NCI-H2081 (cell line): ENCODE measurements at places on chromosomes 1 and 21.

DNA sequence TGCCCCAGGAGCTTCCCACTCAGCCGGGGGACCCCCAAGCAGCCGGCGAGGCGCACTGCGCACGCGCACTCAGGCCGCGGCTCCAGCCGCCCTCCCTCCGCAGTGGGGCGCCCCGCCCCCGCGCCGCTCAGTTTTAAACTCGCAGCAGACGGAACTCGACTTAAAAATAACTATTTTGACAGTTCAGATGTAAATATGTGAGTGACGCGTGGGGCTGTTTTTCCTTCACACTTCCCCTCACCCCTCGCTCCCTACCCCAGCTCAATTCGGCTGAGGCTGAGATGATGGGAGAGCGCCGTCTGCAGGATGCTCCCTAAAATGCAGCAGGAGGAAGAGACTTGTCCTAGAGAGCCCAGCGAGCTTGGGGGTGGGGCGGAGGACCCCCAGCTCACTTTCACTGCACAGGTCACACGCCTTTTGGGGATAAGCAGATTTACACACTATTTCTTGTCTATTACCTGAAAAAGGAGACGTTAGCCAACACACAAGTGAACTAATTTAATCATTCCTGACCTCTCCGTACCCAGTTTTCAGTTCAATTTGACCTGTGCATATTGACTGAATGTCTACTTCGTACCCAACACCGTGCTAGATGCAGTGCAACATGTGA is 8.9 kb upstream of the LEMD1 start:
- DNase-seq: no peak

DNA sequence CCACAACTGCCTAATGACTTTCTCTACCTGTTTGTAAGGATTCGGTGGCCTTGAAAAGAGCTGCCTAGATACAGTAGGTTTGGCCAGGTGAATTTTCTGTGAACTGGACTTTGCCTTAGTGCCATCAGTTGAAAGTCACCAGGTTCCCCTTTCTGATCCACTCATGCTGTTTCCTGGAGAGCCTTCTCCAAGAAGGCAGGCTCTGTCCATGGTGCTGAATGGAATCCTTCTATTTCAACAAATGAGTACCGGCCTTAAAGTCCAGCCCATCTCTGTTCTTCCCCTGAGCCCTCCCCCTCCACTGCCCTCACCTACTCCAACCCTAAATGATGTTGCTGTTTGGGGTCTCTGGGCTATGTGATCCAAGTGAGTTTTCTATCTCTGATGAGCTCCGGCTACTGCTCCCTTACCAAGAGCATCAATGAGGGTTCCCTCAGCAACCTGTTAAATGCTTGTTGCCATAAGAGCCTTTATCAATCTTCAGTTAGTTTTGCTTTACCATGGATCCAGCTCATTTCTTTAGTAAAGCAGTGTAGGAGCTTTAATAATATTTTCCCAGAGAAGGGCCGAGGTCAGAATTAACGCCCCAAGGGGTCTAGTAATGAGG is 500.4 kb downstream of the PTPRU start:
- DNase-seq: no peak

- no peak for DNase-seq
Measured at GRCh38 chr1:10101929-10102328, 69.2 kb downstream of the UBE4B start.

- DNase-seq: no peak
Measured at GRCh38 chr1:117607471-117607870, 1.6 kb downstream of the TENT5C start.

GRCh38 chr1:46134660-46135331 is 2.4 kb upstream of the PIK3R3 start:
- peak; percentile 92 for DNase-seq

DNA sequence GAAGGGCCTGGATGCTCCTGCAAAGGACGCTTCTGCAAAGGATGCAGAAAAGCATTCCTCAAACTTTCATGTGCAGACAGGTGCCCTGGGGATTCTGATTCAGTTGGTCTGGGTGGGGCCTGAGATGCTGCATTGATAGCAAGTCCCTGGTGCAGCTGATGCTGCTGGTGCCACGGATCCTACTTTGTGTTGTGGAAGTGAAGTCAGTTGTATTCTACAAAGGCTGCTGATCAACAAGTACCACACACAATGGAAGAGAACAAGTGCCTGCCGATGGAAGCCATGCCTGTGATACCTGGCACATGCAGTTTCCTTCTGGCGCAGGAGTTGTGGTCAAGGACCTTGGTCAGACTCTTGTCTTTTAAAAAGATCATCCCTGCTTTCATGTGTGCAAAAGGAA is 478.8 kb downstream of the CAMTA1 start:
- no peak for DNase-seq

DNA sequence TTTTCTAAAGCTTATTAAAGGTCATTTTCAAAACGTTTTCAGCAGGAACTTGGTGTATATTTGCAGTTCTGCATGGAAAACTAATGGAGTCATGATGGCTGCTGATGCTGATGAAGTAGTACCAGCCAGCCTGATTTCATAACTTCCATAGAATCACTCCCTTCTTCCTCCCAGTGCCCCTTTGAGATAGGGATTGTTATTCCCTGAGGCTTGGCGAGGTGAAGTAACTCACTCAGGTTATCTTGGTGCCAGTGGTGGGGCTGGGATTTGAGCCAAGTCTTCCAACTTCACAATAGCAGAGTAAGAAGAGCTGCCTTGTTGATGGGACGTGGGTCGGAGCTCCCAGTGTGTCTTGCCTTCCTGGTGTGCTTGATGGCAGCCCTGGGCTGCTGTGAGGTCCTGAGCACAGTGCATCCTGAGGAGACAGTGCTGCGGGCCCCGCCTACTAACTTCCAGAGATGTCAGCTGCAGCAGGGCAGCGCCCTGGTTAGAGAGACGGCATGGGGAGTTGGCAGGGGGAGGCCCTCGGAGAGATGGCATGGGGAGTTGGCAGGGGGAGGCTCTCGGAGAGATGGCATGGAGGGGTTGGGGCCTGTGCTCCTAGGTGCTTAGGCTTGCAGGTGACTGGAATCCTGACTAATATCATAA is 92.6 kb downstream of the PCBP3 start:
- no peak for DNase-seq

DNA sequence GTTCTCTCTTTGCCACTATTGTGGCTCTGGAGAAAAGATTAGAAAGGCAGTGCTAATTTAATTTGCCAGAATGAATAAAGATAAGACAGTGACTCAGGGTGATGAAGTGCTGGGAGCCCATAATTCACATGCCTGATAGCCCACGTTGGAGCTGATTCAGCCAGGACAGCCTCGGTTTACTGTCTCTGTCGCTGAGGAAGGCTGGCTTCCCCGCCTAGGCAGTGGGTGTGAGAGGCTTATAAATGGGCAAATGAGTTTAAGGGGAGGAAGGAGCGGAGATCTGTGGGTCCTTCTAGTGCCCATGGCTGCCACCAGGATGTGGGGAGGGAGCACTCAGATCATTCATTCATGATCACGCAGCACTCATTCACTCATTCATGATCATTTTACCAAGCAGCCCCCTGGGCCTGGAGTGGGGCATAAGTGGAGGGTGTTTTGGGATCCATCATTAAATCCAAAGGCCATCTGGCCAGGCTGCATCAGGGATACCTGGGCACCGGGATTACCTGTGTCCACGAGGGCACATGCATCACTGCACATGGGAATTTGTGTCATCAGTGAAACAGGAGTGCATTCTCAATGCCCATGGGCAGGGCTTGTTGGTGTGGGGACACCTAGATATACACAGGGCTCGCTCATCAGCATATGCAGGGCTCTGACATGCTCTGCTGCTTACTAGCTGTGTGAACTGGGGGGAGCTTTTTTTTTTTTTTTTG is 315.4 kb downstream of the MATN1 start:
- no peak for DNase-seq

- no peak for DNase-seq
Measured at GRCh38 chr1:150068109-150068435, 496 bp downstream of the VPS45 start.

- peak; percentile 50 for DNase-seq
Measured at GRCh38 chr1:198934901-198935305, 296.1 kb downstream of the PTPRC start.

DNA sequence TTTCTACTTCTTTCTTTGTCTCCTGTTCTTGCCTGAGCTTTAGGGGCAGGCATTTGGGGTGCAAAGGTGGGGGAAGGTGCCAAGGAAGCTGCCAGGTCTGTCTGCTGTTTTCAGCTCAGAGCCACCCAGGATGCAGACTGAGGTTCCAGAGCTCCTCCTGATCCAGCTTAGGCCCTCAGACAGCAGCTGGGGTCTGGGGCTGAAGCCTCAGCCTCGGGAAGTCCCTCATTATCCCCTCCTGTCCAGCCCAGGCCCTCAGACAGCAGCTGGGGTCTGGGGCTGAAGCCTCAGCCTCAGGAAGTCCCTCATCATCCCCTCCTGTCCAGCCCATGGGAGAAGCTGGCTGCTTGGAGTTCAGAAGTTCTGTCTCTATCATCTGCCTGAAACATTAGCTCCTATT is 257.7 kb upstream of the CSF3R start:
- no peak for DNase-seq
